ENCODE measurements at places on chromosomes 2 and 18. TPM values are rescaled to one million over a fixed set of nuclear protein-coding genes. Genes with fewer than 3 reads are reported as not detected.

DNA sequence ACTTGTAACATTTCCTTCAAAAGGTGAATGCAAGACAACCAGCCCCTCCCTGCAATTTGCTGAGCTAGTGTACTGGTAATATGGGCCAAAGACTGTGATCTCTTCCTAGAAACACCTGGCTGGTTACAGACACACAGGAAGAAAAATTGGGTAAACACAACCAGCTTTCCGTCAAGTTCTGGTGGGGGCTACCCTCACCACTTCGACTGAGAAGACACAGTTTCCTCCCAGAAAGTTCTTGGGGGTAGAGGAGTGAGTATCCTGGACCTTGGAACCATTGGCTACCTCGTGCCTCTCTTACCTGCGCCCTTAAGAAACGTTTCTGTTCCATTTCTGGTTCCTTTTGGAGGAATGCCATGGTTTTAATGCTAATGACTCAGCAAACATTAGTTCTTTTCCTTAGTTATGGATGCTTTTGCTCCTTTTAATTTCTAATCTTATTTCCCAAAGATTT lies 120.9 kb upstream of the DLX2 start:
- no peak for DNase-seq

DNA sequence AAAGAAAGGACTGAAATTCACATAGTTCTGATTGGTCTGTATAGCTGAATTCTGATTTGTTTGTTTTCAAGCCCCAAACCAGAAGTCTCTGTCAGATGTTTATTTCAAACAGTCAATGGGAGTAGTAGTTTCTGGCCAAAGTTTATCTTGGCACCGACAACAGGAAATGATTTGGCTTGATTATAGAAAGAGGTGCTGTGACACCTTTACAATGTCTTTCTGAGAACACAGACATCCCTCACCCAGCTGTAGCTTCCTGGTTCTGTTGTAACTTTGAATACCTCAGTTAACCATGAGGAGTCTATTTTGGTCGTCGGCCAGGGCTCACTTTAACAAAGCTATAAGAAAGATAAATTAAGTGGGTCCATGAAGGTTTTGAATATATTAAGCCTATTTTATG lies 545.0 kb upstream of the ZNF804A start:
- DNase-seq, result no peak

- DNase-seq, result no peak
Observed at GRCh38 chr2:69933254-69933828, 18.4 kb downstream of the MXD1 start.

- no peak for DNase-seq
Observed at GRCh38 chr2:26351375-26352090, 4.9 kb upstream of the ADGRF3 start.

- no peak for DNase-seq
Observed at GRCh38 chr2:165544897-165545296, 75.4 kb downstream of the CSRNP3 start.

DNA sequence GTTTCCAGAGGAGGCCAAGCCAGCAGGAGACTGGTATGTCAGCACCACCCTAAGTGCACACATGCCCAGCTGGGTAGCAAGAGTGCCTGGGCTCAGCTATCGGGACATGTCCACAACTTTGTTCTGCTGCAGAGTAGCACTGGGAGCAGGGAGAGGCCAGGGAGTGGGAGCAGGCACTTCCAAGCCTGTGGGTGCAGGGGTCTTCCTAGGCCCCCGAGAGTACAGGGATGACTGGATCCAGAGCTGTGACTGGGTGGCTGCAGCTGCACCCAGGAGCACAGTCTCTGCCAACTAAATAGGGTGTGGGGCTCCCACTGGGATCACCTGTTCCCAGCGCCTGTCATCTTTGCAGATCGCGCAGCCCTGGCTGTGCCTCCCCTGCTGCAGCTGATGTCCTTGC lies 256.0 kb upstream of the HNMT start:
- no peak for DNase-seq

- DNase-seq, result no peak
Observed at GRCh38 chr2:3440477-3440876, 61.0 kb downstream of the TRAPPC12 start.

DNA sequence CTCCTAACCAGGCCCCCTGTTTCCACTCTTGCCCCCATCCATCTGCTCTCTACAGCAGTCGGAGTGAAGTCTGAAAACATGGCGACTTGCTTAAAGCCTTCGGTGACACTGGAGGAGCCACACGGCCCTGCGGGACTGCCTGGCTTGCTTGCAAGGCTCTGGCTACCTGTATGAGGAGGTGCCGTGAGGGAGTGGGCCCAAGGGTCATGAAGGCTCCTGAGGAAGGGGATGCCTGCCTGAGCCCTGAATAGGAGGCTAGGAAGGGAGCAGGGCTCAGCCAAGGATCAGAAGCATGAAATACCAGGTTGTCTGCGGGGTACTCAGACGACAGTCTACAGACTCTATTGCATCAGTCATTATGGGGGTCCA lies 75.4 kb downstream of the EMX1 start:
- DNase-seq, result no peak

- no peak for DNase-seq
Observed at GRCh38 chr2:96832408-96832753, 11.4 kb downstream of the ANKRD23 start.

DNA sequence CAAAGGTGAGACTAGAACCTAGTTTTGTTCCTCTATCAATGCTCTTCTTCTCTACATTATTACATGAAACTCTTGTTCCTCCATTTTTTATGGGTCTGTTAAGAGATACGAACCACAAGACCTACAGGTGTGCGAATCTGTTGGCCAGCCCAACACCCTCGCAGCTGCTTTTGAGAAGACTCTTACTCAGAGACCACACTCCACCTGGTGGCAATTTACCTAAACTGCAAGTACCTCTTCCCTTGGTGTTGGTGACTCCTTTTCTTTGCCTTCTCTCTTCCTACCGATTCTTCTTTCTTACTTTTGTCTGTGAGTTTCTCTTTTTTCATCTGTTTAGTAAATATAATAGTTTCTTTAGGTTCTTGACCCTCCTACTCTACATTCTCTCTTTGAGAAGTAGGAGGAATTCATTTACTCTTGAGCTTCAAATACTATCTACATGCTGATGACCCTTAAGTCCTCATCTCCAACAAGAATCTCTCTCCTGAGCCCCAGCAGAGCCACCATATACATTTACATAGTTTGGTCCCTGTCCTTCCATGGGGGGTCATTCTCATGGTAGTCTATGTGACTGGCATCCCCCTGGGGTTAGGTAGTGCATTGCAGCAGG lies 81.8 kb upstream of the GAREM1 start:
- DNase-seq, result peak; percentile 51

DNA sequence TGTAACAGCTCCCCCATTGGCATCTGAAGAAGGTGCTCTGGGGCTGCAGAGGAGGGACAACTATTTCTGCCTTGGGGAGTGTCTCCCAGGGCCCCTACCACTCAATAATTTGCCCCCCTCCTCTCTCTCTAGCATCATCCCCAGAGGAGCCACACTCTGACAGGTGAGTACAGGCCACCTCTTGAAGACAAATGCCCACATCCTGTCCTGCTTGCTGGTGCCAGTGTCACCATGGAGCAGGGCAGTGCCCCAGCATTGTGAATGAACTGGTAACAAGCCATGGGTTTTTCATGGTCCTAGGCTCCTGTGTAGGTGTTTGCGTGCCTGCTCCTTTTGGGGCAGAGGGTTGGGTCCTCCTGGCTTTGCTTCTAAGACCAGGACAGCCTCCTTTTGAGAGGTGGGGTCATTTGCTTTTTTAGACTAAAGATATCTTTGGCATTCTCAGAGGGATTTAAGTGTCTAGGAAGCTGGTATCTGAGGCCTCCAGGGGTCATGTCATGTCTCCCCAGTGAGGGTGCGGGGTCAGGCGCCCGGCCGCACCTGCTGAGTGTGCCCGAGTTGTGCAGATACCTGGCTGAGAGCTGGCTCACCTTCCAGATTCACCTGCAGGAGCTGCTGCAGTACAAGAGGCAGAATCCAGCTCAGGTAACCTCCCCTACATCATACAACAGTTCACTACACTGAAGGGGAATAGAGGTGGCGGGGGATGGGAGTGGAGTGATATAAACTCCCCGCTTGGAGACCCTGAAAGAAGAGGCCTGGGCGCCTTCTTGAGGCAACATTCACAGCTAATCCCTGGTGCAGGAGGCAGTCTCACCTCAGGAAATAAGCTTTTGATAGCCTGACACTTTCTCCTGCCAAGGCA lies 1.8 kb downstream of the RETREG2 start:
- no peak for DNase-seq

DNA sequence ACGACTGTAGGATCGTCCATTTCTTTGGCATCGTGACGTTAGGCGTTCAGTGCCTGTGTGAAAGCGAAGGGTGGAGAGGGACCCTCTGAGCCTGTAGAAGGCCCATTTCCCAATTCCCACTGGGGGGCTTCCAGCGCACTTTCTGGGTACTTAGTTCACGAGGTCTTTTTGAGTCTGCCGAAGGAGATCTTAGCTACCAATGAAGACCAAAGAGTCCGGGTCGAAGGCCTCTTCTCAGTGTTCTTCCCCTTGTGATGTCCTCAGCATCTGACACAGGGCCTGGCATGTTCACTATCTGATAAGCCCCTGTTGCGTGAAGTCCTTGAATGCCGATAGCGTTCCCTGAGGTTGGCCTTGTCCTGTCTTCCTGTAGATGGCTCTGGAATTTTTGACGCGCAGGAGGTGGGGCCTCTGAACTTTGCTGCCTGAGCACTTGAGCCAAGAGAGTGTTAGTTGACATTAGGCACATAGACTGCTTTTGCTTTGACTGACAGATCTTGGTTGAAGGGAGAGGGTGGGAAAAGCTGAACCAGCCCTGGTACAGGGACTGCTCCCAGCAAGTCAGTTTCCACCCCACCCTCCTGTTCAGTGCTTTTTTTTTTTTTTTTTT lies 52.8 kb downstream of the LDLRAD4 start:
- no peak for DNase-seq

GRCh38 chr2:68943581-68944568 lies 8.8 kb downstream of the GKN2 start:
- DNase-seq, result peak; percentile 48

DNA sequence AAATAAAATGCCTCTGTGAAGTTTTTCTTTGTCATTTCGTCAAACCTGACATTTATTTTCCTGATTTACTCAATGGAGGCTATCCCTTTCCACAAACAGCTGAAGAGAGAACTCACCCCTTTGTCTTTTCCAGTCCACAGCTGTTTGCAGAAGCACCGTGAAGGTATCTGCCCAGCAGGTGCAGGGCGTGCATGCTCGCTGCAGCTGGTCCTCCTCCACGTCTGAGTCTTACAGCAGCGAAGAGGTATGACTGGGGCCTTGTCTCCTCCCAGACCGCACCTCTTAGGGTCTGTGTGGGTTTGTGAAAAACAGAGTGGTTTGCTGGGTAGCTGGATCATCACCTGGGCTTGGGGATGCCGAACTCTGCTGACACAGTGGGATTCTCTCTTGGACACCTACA lies 9.7 kb downstream of the SPP2 start:
- no peak for DNase-seq

GRCh38 chr18:57885931-57886330 lies 82.8 kb upstream of the ATP8B1 start:
- DNase-seq, result no peak

- DNase-seq, result no peak
Observed at GRCh38 chr2:75675908-75676307, 29.3 kb downstream of the MRPL19 start.

DNA sequence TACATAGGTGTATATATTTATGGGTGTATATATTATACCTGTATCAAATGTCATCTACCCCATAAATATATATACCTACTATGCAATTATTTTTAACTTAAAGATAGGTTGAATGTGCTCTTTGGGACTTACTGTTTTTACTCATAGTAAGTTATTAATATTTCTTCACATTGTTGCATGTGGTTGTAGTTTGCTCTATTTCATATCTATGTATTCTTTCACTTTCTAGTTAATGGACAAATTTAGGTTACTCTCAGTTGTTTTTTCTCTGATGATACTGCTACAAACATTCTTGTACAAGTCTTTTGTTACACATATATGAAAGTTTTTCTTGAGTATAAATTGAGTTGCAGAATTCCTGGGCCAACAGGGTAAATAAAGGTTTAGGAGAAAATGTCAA lies 601.8 kb upstream of the ID2 start:
- no peak for DNase-seq

DNA sequence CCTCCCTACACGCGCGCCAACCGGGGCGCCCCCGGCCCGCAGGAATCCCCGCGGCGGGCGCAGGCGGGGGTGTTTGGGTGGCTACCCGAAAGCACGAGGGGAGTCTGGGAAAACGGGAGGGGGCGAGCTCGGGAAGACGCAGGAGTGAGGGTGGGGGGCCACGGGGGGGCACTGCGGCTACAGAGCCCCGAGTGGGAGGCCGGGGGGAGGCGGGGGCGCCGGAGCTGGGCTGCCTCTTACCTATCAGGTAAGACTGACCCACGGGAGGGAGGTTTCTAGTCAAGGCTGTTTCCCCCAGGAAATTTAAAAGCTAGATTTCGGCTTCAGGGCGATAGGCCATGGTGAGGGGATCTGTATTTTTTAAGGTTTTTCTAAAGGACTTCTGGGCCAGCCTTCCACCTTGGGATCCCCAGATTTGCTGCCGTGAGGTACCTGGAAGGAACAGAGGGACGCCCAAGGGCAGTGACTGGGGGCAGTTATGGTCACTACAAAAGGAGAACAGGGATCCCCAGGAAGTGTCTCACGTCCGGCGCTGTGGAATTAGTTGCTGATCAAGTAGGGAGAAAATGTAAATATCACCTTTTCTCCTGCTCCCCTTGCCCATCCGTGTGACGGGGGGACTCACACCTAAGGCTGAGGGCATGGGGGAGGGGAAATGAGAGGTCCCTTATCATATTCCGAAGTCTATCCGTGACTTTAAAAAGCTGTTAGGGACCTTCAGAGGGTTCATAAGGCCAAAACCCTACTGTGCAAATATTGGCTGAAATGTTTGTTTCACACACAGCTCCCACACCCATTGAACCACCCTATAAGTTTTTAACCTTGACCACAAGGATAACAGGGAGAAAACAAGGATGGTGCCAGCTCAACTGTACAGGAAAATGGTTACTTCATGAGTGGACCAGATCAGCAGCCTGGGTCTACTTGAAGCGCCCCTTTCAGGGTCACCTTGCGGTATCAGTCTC lies 638 bp upstream of the IRS1 start:
- DNase-seq, result no peak

GRCh38 chr2:163709270-163709669 lies 26.5 kb downstream of the FIGN start:
- no peak for DNase-seq

DNA sequence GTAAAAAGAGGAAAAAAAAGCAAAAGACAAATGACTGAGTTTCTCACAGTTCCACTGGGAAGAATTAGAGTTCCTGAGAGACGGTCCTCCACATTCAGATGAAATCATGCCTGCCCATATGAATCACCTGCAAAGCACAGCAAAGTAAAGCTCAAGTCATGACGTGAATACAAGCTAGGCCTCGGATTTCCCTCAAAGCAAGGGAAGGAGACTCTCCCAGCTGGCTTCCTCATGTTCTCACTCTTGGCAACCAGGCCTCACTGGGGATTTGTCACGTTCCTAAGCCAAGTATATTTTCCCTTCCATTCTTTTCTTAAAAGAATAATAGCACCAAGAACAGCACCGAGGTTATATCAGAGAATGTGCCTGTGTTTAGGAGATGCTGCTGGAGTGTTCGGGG lies 47.0 kb downstream of the CYP27C1 start:
- peak; percentile 60 for DNase-seq

GRCh38 chr2:157761520-157761919 lies 114.6 kb downstream of the ACVR1 start:
- DNase-seq, result no peak

- peak; percentile 37 for DNase-seq
Observed at GRCh38 chr2:73970850-73971471, 13.7 kb upstream of the TET3 start.

The SIGLEC15 gene
- not detected for total RNA-seq

The LRP2 gene
- total RNA-seq, result not detected

The RBM43 gene
- total RNA-seq, result 18.5 TPM

The RAB10 gene
- total RNA-seq, result 45.9 TPM

The PLEK gene
- 4.9 TPM for total RNA-seq

The KIF5C gene
- 11.0 TPM for total RNA-seq

The NXPH2 gene
- total RNA-seq, result 1.2 TPM

The CRIM1 gene
- 168 TPM for total RNA-seq

The SCTR gene
- total RNA-seq, result not detected

The POTEC gene
- not detected for total RNA-seq
